Activated naive CD4-positive, alpha-beta T cell (primary cell): ENCODE measurements at places on chromosomes 1 and 21.

- DNase-seq: no peak
Observed at GRCh38 chr1:243508943-243509342, 253.1 kb downstream of the SDCCAG8 start.

- no peak for DNase-seq
Observed at GRCh38 chr1:27773826-27774445, 917 bp downstream of the STX12 start.

DNA sequence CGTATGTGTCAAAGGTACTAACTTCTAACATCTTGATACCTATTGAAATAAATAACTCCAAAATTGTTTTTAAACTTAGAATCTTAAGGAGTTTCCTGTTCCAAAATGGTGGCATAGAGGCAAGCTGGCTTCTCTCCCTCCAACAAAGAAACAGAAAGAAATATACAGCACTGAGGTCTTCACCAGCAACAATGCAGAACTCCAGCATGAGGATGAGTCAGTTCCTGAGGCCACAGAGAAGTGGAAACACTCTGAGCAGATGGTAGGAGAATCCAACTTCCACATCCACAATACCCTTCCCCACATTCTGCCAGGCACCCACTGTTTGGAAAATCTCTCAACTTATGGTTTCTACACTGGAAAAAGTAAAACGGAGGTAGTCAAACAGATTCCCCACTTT is 12.2 kb upstream of the PPIH start:
- no peak for DNase-seq

- no peak for DNase-seq
Observed at GRCh38 chr1:199495432-199495831, 532.1 kb upstream of the NR5A2 start.

DNA sequence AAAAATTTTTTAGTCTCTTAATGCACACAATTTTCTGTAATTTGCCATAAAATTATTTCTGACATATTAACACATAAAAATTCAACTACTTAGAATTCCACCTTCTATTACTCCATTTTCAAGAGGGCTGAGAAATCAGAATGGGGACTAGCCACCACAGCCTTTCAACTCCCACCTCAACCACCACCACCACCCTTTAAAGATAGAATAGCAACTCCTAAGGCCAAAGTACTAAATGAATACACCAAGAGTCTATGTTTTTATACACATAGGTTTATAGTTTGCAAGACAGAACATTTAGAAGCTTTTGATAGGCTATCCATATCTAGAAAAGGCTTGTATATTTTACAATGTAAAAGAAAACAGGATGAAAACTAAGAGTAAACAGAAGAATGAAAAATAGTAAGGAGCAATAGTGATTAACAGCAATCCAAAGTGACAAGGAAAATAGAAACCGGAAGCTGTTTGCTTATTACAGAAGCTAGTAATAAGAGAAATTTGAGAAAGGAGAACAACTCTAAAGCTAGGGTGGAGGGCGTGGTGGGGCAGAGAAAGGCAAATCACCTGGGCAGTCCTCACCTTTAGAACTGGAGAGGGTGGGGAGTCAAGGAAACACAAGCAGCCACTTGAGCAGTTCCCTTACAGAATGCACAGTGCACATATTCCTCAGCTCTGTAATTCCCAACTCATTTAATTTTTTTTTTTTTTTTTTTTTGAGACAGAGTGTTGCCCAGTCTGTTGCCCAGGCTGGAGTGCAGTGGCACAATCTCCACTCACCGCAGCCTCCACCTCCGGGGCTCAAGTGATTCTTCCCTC is 27.7 kb downstream of the EPS15 start:
- no peak for DNase-seq

DNA sequence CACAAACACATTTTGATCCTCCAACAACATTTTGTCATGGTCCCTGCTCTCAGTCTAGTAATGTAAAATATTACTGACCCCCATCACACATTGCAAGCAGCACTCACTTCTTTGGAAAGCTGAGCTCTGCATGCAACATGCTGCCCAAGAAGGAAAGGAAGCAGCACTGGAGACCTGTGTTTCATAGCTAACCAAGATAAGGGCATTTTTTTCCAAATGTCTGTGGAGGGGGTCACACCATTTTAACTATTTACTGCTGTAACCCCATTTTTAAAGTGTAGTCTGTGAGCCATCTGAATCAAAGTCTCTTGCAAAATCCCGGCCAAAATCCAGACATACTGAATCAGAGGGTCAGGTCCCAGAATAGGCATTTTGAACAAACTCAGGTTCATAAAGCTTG is 4.5 kb upstream of the RASSF5 start:
- no peak for DNase-seq

DNA sequence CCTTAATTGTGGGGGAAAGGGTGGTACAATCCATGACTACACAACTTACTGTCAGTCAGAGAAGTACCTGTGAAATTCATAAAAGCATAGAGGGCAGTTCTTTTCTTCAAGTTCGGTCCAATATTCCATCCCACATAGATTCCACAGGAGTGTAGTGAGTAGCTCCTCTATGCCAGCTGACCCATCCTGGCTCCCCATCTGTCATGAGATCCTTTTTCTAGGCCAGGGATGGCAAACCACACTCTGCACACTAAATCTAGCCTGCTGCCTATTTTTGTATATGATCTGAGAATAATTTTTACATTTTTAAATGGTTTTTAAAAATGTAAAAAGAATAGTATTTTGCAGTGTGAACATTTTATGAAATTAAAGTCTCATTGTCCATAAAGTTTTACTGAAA is 107.0 kb upstream of the TSPAN2 start:
- no peak for DNase-seq

DNA sequence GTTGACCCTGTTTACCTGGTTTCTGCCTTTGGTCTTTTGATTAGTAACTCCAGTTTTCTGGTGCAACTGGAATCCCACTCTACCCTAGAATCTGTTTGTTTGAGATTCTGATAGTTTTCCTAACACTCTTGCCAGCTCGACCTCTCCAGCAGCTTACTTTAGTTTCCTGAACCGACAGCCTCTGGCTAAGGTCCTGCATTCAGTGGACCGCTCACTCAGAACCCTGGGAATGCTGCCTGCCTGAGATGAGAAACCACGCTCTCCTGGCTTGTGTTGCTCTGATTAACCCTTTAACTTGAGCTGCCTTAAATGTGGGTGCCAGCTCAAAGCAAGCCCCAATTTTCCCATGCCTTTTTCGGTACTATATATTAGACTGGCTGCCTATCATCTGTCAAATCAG is 45.3 kb upstream of the SIPA1L2 start:
- DNase-seq: no peak

GRCh38 chr1:196400478-196401451 is 207.5 kb downstream of the KCNT2 start:
- DNase-seq: no peak

- DNase-seq: no peak
Observed at GRCh38 chr1:79264975-79265818, 258.7 kb upstream of the ADGRL4 start.

- DNase-seq: no peak
Observed at GRCh38 chr1:214638459-214638807, 35.4 kb downstream of the CENPF start.
